Right forelimb (tissue), 1 donor: ENCODE measurements at places on chromosomes 7 and 10.
A peak's percentile ranks its signal among the peaks of the same experiment; 100 is the strongest.

DNA sequence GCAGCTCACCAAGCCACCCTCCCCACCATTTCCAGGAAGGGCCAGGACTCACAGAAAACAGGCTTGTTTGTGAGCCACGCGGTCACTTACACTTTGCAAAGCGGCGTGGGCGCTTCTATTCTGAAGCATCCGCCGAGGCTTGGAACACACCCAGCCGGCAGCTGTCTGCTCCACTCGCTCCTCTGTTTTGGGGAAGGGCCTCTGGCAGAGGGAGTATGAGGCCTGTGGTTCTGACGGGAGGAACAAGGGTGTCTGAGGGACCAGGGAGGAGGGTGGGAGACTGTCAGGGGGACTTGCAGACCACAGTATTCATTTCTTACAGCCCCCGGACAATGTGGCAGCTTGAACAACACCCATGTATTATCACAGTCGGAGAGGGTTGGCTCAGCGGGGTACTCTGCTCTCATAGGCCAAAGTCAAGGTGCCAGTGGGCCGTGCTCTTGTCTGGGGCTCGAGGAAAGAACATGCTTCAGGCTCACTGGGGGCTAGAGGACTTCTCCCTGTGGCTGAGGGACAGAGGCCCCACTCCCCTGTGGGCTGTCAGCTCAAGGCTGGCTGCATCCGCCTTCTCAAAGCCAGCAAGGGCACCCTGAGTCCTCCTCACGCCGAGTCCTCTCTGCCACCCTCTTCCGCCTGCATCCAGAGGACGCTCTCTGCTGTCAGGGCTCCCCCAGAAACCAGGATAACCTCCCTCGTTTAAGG is 60.4 kb upstream of the FAM20C start:
- DNase-seq, result peak; percentile 86

DNA sequence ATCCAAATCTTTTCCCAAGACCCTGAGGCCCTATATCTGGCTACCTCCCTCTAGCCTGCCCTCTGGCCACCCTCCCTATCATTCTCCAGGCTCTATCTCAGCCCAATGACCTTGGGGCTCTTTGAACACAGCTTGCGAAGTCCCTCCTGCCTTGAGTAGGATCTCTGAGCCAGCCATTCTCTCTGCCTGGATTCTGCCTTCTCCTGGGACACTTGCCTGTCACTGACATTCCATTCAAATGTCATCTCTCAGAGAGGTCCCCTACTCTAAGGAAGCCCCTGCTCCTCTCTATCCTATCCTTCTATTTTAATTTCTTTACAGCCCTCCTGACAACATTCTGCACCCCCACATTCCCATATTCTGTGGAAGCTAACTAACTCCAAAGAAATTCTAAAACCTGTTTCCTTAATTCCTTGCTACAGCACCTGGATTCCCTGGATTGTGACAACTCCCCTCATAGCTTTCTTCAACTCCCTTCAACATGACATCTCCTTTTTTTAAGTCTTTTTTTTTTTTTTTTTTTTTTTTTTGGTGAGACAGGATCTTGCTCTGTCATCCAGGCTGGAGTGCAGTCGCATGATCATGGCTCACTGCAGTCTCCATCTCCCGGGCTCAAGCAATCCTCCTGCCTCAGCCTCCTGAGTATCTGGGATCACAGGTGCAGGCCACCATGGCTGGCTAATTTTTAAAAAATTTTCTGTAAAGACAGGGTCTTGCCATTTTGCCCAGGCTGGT is 81.0 kb upstream of the ASAH2 start:
- DNase-seq, result no peak

DNA sequence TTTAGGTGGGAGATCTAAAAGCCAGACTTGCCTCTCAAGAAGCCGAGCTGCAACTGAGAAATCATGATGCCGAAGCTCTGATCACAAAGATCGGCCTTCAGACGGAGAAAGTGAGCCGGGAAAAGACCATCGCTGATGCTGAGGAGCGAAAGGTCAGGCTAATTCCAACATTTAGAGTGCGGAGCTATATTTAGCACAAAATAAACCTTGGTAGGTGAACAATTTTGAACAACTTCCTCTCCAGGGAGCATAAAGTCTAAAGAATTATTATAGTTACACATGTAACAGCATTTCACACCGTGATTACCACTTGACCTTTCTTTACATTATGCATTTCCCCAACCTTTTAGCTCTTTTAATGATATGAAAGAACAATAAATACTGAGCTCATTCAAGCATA is 166.7 kb downstream of the CDCA7L start:
- DNase-seq, result no peak

DNA sequence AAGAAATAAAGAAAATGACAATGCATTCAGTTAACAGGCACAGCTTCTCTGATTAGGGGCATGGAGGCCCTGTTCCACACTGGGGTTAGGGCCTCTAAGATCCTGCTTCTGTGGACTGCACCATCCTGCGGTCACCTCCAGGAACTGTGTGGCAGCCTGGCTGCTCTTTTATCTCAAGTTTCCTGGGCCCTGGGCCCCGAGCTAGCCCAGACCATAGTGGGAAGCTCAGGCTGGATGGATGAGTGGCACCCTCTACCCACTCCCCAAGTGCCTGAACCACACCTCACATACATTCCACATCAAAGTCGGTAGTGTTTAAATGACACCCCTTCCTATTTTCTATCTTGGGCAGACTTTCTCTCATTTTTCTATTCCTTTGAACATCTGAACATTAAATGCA is 461.5 kb upstream of the MKI67 start:
- DNase-seq, result no peak

DNA sequence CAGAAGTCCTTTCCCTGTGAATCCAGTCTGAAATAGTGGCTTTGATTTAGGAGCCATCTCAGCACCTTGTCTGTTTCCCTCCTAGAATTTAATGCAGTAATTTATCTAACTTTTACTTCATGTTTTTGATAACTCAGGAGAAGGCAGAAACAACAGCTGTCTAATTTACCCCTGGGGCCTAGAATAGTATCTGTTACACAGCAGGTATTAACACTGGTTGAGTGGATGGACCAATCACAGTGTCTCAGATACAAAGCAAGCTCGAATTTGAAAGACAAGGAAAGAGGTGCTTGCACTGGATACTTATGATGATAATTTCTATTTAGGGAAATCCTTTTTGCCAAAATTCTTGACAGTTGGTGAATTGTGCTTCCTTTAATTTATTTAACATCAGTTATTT is 23.4 kb downstream of the CHRM2 start:
- no peak for DNase-seq

DNA sequence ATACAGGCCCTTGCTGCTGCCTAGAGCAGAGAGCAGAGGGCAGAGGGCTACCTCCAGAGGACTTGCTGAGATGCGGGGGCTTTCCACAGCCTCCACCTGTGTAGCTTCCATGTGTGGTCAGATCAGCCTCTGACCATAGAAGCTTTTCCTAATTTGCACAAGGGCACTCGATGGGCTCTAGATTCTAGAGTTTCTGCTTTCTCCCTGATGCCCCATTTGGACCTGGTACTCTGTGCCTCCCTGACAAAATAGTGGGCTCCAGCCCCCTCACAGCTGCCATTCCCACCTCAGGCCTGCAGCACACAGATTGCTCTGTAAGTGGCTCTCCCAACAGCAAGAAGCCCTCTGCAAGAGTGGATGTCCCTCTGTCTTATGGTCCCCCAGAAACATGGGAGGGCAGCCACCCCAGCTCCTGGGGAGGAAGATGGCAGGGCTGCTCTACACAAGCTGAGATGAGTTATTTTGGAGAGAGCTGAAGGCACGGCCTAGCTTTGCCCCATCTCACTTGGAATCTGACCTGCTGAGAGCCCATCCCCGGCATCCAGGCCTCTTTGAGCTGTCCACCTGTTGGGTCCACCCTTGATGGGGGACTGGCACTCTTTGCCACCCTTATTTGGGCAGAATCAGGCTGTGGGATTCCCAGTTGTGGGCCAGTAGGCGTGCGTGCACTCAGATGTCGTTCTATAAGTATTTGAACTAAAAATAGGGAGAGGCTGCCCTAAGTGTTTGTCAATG is 16.7 kb downstream of the TMEM273 start:
- peak; percentile 17 for DNase-seq
